ENCODE measurements at places on chromosomes 16 and 17.

DNA sequence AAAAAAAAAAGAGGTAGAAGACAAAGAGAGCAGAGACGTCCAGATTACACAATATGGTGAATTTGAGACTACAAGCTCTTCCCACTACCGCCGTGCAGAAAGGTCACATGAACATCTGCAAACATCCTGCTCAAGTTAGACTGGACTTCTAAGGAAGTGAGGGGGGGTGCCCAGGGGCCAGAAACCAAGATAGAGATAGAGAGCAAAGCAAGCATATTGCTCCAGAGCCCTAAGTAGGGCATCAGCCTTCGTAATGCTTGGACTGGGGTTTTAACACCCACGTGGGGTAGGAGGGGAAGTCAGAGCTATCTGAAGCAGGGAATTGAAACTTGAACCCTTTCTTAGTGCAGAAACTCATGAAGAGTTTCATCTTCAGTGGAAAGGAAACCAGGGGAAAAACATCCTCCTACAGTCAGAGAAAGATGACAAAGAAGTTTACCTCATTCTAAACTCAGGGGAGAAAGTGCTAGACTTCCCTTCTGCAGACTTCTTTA lies 8.7 kb downstream of the CLEC19A start:
- DNase-seq, result peak; percentile 13

GRCh38 chr16:66878067-66878466 lies 2.2 kb upstream of the PDP2 start:
- DNase-seq, result no peak

- no peak for DNase-seq
Measured at GRCh38 chr17:51036084-51036483, 84.6 kb downstream of the SPAG9 start.

GRCh38 chr17:73066148-73066884 lies 26.2 kb downstream of the SLC39A11 start:
- DNase-seq, result no peak

DNA sequence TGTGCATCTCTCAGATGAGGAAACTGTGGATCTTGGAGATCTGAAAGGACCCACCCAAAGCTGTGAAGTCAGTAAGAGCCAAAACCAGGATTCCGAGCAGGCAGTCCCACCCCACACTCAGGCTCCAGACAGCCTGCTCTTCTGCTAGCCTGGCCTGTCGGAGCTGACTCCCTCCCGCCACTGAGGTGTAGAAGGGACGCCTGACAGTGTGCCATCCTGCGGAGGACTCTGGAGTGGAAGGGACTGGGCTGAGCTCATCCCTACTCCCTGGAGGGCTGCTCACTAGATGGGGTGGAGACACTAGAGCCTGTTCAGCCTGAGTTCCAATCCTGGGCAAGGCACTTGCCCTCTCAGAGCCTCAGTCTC lies 36.0 kb downstream of the WFDC1 start:
- no peak for DNase-seq

DNA sequence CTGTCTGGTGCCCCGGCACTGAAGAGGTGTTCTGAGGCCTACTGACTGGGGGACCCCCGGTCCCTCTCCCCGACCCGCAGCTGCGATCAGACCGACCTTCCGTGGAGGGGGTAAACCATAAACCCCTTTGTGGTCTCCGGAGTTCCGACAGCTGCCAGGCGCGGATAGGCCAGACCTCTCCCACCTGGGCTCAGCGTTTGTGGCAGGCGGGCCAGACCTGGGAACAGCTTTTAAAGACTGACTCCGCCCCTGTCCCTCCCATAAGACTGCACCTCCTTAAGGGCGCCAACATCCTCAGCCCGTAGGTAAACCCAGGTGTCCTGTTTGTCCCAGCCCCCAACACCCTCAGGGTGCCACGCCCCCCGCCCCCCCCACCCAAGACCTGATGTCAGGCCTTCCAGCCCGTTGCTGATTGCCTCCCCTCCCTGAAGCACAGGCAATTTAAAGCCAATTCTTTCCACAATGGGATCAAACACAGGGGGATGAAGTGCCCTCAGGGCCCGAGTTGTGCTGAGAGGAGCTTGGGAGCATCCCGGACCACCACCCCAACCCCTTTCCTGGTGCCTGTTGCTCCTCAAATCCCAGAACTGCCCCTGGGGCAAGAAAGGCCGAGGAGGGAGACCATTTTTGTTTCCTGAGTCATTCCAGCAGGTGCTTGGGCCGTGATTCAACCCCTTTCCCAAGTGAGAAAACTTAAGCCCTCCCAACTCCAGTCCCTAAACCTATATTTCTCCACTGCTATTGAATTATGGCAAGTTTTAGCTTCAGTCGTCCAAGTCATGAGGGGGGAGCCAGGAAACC lies at the start of gene SOX15:
Gene SOX15, minus strand, starts transcription at position 204 of the 801 bp plus-strand sequence. CDS start 418 bp downstream, outside the sequence.
- no peak for DNase-seq

DNA sequence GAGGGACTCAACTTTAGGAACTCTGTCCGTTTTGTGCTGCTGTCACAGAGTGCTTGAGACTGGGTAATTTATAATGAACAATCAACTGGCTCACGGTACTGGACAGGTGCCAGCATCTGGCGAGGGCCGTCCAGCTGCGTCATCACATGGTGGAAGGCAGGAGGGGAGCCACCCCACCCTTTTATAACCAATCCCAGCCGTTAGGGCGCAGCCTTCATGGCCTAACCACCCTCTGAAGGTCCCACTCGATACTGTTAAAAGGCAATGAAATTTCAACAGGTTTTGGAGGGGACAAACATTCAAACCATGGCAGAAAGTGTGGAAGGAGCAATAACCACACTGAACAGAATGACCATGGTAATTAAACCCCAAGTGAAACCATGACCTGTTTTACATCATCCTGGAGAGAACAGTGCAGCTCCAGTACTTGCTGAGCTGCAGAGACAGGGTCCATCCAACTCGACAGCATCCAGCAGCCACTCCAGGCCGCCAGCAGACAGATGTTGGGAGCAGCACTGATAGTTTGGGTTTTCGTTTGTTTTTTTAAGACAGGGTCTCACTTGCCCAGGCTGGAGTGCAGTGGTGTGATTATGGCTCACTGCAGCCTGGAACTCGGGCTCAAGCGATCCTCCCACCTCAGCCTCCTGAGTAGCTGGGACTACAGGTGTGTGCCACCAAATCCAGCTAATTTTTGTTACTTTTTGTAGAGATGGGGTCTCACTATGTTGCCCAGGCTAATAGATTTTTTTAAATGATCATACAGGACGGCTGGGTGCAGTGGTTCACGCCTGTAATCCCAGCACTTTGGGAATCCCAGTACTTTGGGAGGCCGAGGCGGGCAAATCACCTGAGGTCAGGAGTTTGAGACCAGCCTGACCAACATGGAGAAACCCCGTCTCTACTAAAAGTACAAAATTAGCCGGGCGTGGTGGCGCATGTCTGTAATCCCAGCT lies 11.0 kb downstream of the CHMP6 start:
- DNase-seq, result no peak

DNA sequence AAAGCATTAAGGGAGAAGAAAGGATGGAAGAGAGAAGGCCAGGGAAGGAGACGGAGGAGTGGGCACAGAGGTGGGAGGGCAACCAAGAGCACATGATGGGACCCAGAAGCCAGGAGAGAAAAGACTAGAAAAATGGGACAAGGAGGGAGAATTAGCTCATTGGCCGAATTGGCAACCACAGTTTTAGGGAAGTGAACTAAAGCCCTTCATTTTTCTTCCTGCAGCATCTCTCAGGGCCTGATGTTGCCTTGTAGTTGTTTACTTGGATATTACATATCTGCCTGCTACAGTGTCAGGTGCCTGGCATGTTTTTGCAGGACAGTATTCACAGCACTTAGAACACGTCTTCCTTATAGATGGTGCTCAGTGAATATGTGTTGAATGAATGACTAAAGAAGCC lies 19.0 kb downstream of the EMP2 start:
- no peak for DNase-seq

DNA sequence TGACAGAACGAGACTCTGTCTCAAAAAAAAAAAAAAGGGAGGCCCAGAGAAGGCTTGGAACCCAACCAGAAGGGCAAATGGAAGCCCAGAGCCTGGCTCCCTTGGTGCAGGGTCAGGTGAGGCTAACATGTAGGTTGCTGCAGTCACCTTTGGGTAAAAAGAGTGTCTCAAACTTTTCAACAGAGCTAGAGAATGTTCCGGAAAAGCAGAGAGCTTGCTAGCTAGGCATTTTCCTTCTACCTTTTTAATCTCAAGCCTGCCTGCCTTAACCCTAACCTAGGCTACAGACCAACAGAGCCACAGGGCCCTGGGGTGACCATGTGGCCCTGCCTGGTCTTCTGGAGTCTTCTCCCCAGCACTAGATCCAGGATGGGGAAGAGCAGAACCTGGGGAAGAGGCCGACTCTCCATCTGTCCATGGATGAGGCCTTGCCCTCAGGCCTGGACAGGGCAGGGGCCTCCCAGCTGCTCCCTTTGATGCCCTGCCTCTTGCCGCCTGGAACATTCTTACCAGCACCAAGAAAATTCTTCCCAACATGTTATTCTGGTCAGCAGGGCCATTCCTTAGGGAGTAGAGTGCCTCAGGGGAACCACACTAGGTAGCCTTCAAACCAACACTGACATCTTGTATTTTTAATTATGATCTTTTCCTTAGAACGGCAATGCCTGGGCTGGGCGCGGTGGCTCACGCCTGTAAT lies 30.1 kb downstream of the SLC43A2 start:
- DNase-seq, result no peak

GRCh38 chr17:59621771-59622170 lies 2.1 kb downstream of the CLTC start:
- no peak for DNase-seq

DNA sequence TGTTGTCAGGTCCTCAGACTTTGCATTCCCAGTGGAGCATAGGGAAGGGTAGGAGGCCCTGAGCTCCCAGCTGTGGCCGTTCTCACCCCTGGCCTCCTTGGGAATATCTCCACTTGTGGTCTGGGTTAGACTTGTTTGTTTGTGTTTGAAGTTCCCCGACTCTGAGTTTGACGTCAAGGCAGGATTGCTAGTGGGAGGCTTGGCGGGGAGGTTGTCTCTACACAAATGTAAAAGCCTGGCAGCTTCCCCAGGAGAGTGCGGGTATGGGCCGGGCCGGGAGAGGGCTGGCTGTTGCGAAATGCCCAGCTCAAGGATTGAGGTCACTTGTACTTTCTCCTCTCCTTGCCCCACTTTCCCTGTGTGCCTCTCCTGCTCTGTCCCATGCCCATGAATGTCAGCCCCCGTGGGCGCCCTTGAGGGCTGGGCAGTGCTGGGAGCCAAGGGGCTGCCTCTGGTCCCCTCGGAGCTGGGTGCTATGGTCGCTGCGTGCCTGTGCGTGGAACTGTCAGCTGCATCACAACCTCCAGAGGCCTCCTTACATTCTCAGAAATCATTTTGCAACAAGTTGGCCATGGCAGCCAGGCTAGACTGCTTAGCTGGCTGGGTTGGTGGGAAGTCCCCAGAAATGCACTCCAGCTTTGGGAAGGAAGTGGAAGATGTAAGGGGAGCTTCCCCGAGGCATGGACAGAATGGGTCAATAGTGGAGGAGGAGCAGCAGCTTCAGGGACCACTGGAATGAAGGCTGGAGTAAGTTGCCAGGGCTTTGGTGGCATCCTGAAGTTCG lies 84.3 kb downstream of the KSR1 start:
- DNase-seq, result no peak

- no peak for DNase-seq
Measured at GRCh38 chr17:82055965-82056728, 4.4 kb downstream of the GPS1 start.

DNA sequence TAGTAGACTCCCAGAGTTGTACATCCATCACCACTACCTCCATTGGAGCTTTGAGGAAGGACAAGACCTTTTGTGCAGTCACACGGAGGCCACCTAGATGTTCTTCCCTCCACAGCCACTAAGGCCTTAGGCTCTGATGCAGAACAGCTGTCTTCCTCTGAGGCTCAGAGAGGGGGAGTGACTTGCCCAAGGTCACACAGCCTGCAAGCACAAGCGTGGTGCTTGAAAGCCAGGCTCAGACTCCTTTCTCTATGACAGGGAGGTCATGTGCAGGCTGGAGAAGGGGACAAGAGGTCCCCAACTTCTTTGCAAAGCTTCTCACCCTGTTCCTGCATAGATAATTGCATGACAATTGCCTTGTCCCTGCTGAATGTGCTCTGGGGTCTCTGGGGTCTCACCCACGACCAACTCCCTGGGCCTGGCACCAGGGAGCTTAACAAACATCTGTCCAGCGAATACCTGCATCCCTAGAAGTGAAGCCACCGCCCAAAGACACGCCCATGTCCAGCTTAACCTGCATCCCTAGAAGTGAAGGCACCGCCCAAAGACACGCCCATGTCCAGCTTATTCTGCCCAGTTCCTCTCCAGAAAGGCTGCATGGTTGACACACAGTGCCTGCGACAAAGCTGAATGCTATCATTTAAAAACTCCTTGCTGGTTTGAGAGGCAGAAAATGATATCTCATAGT lies 12.7 kb downstream of the SCGB1C2 start:
- DNase-seq, result no peak

GRCh38 chr17:52395308-52395707 lies 236.8 kb upstream of the CA10 start:
- DNase-seq, result no peak

- no peak for DNase-seq
Measured at GRCh38 chr17:45940826-45941225, 46.5 kb downstream of the MAPT start.

- no peak for DNase-seq
Measured at GRCh38 chr16:50371936-50372595, 3.3 kb upstream of the BRD7 start.

DNA sequence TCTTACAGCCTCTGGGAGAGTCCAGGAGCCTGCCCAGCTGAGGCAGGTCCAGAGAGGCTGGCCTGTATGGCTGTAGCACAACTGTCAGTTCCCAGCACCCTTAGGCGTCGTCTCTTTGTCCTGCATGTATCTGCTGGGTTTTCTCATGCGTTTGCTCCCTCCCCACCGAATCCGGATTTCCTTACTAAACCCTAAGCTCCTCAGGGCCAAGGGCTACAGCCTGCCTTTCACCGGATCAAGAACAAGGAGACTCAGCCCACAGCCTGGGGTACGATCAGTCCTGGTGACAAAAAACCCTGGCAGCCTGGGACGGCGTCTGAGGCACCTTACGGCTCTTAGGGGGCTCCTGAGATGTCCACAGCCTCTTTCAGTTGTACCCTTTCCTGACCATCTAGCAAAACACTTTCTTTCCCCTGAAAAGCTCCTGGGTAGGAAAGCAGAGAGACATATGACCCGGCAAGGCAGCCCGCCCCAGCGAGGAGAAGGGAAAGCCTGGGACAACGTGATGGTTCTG lies 12.2 kb downstream of the HIC1 start:
- DNase-seq, result no peak

DNA sequence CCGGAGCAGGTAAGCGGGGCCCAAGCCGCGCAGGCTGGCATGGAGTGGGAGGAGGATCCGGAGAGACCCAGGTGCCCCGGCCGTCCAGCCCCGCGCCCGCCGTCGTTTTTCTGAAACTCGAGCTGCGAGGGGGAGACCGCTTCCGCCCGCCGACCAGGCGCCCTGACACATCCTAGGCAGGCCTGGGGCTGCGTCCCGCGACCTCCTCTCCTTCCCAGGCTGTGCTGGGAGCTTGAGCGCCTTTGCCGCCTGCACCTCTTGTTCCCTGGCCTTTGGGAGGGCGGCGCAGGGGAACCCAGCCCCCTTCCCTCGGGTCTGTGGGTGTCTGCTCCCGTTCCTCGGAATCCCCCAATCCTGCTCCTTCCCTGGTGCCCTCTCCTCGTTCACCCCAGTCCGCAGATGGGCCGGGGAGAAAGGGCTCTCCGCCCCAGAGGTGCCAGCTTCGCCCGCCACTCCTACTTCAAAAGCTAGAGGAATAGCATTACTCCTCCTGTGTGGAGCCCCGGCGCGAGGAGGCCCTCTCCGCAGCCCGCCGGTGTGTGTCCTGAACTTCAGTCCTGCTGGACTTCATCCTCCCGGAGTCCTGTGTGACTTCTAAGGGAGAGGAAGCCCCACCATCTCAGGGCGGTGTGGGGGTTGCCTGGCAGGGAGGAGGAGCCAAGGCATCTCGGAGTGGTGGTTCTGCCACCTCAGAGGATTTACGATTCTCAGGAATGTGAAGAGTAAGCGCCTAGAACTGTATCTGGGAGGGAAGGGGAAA lies 1.0 kb downstream of the NHERF1 start:
- DNase-seq, result peak; percentile 45

Data from stimulated activated CD4-positive, alpha-beta T cell treated with anti-CD3 and anti-CD28 coated beads, Interleukin-1b, Interleukin-23, amount 100 ng/mL, for 4 hours (primary cell).